ENCODE measurements at places on chromosomes 13 and 19.

DNA sequence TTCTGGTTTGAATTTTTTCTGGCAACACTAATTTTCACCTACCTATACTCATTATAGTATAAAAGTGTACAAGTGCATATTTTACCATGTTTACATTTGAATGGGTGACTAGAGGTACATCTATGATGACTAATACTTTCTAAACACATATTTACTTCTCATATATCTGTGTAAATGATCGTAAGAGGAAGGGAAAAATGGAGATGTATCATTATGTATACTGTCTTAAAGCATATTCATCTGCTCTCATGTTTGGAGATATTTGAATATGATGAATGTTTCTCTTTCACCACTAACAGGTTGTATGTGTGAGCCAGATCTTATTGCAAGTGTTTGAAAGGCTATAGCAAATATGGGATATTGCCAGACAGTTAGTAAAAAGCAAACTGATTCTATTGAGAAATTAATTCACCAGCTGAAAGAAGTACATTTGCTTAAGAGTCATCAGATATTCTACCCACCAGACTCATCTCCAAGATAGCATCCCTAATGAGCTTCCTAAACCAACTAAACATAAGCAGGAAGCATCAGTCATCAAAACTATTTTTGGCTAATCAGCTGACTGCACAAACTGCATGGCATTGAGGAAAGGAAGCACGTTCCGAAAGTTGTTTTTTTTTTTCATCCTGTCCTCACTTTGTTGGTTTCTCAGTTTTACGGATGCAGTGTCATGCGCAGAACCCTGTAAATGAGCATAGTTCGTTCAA lies 738.2 kb downstream of the GPC5 start:
- no peak for DNase-seq

DNA sequence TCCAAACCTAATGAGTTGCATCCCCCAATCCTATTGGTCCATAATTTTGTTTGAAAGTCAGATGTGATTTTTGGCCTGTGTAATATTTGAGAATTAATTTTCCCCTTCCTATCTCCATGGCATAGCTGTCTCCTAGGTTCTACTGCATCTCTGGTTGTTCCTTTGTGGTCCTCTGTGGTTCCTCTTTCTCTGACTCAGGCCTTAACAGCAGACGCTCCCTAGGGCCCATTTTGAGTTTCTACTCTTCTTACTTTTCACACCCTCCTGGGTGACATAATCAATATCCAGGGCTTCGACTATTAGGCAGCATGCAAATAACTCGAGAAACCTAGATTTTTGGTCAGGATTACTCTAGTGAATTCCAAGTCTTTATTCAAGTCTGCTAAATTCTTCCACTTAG lies 160.7 kb downstream of the RFC3 start:
- no peak for DNase-seq

DNA sequence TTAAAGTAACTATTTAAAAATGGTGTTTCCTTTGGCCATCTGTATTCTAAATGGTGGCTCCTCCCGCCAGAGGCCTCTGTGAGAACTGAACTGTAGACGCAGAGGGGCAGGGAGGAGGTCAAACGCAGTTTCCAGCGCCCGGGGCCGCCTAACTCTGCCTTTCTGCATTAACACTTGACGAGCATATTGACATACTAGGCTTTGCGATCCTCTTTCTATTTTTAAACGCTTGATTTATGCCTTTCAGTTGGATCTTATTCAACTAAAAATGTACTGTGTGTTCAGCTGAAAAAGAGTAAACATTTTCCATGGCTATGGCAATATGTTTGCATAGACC lies 74.7 kb downstream of the SPACA7 start:
- no peak for DNase-seq

- no peak for DNase-seq
Observed at GRCh38 chr13:95642999-95643398, 1.5 kb downstream of the DZIP1 start.

DNA sequence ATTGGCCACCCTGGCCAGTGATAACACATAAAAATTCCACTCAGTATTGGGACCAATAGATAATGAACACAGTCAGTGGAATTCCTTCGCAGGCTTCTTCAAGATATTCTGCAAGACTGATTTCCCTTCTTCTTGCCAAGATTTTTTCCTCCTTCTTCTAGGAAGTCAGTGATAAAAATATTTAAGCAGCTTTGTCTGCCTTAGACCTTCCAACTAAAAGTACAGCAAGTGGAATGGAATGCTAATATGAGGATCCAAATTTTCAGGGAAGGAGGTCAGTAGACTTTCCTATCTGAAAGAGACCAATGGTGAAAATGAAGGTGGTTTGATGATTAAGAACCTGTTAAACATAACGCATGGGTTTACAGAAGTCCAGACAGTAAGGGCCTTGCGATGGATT lies 9.6 kb downstream of the STARD13 start:
- DNase-seq = peak; percentile 47

- DNase-seq = no peak
Observed at GRCh38 chr19:18730885-18731513, 47.5 kb downstream of the CRTC1 start.

DNA sequence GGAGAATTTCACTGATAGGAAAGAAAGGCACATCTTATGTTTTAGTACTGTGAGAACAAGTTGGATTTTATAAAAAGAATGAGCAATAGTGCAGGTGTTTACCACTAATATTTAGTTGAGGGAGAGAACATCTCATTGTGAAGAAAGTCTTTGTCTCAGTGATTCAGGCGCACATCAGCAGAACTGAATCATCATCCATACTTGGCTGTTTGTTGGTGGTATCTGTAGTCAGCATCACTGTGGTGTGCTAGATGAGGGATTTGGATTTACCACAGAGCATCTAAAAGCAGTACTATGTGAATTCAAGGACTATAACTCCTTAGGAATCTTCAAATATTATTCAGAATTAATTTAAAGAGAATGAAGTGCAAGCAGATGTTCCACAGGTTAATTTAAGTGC lies 1380.5 kb upstream of the ATXN8OS start:
- no peak for DNase-seq

GRCh38 chr19:10384580-10384979 lies 4.2 kb upstream of the TYK2 start:
- no peak for DNase-seq

GRCh38 chr13:59119475-59119874 lies 1044.3 kb downstream of the DIAPH3 start:
- DNase-seq = no peak

DNA sequence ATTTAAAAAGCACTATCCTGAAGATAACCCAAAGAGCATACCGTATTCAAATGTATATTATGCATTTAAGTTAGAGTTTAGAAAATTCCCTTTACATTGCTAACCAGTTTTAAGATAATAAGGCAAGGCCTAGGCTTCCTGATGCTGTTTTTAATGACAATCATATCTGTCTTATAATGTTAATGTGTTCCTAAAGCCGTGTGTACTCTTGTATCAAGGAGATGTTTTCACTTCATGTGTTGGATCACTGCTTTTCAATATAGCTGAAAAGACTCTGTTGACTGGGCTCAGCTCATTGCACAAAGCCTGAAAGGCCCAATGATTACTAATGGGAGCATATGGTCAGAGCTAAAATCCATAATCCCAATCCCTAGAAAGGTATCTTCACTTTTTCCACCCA lies 81.6 kb downstream of the DACH1 start:
- DNase-seq = no peak

DNA sequence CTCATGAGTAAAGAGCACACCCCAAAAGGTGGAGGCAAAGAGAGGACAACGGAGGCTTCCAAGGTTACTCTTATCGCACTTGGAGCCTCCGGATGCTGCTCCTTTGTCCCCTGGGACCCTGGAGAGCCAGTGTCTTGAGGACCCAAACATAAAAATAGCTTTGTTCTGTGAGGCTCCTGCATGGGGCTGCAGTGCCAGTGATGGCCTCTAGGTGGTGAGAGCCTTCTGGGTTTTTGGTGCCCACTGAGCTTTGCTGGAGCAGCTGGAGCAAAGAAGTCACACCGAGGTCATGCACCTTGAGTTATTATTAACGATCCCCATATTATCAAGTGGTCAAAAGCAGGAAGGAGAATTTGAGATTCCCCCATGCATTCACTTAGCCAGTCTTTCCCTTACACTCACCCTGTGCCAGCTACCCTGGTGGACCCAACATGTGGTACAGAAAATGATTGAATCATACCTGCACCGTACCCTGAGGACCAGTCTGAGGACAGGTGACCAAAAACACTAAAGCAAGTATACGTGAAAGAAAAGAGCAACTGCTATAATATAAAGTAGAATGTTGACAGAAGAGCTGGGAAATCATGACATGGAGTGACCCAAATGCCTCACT lies 41.5 kb downstream of the ZNF682 start:
- DNase-seq = no peak

DNA sequence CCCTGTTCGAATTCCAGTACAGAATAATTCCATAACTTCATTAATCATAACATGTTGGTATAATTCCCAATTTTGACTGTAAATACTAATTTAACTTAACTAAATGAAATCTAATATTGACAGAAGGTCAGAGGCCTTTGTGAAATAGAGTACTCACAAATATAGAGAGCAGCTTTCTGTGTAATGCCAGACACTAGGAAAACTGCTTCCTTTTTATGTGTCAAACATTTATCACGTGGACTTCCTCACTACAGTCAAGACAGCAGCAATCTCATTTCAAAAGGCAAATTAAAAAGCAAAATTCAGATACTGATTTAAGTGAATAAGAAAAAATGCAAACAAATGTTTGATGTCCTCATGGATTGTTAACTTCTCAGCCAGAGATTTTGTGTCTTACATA lies 13.1 kb downstream of the ITM2B start:
- DNase-seq = no peak

- DNase-seq = no peak
Observed at GRCh38 chr19:4357095-4357797, 13.9 kb downstream of the MPND start.

DNA sequence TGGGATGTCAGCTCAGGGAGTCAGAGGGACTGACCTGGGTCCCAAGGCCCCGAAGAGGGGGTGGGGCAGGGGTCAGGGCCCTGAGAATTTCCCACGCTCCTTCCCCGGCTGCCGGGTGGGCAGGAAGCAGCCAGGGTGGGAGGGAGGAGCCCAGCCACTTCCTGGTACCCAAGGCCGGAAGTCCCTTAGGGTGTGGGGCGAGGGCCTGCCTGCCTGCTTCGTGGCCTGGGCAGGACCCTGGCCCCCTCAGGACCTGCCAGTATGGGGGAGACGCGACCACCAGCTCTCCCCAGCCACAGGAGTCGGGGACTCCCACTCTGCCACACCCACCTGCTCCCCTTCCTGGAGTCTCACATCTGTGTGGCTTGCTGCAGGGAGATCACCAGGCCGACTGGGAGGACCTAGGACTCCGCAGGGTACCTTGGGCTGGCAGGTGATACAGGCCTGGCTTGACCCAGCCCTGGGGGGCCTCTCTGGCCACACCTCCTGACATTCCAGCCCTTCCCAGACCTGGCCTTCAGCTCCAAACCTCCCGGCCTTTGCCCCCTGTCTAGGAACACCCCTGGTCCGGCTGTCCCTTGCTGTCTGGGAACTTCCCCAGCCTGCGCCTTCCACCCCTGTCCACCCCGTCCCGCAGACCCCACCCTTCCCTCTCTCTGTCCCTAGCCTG lies 9.8 kb upstream of the CIRBP start:
- no peak for DNase-seq

DNA sequence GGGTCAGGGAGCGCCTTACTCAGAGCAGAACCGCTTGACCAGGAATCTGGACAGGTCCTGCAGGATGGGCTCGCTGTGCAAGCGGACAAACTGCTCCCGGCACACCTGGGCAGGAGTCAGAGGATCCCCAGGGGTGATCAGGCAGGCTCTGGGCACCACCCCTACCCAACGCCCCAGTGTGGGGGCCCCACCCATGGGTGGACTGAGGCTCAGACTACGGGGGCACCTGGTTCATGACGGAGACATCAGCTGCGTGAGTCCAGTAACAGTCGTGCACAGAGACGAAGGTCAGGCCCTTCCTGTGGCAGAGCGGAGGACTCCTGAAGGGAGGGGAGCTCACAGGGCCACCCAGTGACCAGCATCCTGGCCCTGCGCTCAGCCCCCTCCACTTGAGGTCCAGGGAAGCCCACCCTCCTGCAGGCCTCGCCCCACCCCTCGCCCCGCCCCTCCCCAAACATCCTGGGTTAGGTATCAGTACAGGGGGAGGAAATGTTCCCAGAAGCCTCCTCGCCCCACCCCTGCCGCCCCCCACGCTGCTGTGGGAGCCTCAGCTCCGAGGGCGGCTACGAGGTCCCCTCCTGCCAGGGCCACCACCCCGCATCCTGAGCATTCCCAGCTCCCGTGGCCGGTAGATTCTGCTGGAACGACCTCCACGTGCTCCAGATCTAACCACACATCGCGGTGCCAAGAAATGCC lies 15.6 kb downstream of the POLRMT start:
- no peak for DNase-seq

DNA sequence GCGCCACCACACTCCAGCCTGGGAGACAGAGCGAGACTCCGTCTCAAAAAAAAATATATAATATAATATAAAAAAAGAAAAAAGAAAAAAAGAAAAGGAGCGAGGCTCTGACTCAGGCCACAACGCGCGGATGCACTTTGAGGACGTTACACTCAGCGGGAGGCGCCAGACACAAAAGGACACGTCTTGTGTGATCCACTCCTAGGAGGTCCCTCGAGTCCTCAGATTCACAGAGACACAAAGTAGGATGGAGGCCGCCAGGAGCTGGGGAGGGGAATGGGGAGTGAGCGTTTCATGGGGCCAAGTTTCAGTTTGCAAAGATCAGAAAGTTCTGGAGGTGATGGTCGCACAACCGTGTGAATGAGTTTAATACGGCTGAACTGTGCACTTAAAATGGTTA lies 8.5 kb upstream of the ABHD17A start:
- no peak for DNase-seq

GRCh38 chr13:40159736-40160135 lies 504.3 kb downstream of the COG6 start:
- no peak for DNase-seq

DNA sequence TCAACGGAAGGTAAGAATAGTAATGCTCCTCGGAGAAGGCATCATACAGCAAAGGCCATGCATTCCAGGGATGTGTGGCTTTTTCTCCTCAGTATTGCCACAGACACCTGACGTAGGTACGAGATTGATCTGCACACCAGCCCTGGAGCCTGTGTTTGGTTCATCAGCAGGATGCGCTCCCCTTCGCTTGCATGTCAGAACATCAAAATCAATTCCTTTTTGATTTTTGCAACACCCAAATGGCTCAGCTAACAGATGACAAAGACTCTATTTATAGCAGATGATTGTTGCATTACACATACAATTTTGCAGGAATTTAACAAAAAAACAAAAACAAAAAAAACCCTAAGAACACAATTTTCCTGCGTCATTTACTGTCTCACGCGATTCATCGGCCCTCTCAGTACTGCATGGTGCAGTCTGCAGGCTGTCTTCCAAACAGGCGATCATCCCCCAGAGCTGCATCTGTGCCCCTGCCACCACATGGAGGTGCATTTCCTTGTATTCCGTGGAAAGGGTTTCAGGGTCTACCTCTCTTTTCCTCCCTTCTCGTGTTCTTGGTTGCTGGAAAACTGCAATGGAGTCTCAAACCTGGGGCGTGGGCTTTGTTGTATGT lies 207.3 kb downstream of the TEX29 start:
- no peak for DNase-seq

DNA sequence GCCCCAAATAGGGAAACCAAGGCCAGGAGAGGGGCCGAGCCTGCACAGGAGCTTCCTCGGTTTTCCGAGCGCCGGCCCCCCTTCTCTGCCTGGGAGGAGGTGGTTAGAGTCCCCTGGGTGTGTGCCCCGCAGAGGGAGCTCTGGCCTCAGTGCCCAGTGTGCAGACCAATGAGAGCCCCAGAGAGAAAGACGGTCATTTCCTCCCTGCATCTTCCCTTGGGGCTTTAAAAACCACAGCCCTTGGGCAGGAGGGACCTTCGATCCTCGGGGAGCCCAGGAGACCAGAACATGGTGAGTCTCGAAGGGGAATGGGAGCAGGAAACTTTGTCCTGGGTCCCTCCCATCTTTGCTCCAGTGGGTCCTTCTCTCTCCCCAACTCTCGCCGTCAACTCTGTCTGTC lies at the start of gene C5AR1:
C5AR1 (plus strand) TSS at position 254 of the 400 bp plus-strand sequence; CDS start at position 289, 35 bp downstream.
- DNase-seq = no peak

Measured in GM03348 (cell line).